ENCODE measurements at places on chromosomes 3 and 15.

- DNase-seq, result no peak
Measured at GRCh38 chr3:70501561-70501960, 189.1 kb upstream of the MDFIC2 start.

GRCh38 chr3:30688776-30689641 lies 82.6 kb downstream of the TGFBR2 start:
- DNase-seq, result no peak

DNA sequence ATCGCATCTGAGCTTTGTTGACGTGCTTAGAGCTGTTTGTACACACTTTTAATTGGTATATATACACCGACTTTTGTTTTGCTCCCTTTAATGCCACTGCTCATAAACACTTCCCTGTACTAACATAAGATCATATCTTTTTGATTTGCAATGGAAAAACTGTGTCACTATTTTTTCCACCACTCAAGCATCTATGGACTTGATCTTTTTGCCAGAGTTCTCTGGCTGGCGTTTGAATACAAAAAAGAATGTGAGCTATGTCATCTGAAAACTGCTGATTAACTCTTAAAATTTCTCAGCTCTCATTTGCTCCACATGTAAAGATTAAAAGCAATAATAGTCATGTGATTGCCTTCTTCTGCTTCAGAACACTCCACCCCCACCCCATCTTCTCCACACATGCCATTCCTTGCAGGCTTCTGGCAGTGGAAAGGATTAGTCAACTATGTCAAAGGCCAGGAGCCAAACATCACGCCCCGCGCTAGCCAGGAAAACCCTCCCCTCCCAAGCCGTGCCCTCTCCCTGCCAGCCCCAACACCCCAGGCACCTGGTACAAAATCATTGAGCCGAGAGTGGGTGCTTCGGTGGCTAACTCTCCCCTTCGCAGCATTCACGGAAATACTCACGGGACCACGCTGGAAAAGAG lies 123.4 kb upstream of the MEF2A start:
- DNase-seq, result peak; percentile 31

- DNase-seq, result no peak
Measured at GRCh38 chr3:149657321-149657925, 402 bp downstream of the WWTR1 start.

- DNase-seq, result peak; percentile 83
Measured at GRCh38 chr15:74378848-74379247, 11.4 kb upstream of the CYP11A1 start.

- no peak for DNase-seq
Measured at GRCh38 chr15:67201136-67201535, 53.3 kb downstream of the AAGAB start.

GRCh38 chr15:54564166-54564565 lies 585.9 kb downstream of the UNC13C start:
- no peak for DNase-seq

DNA sequence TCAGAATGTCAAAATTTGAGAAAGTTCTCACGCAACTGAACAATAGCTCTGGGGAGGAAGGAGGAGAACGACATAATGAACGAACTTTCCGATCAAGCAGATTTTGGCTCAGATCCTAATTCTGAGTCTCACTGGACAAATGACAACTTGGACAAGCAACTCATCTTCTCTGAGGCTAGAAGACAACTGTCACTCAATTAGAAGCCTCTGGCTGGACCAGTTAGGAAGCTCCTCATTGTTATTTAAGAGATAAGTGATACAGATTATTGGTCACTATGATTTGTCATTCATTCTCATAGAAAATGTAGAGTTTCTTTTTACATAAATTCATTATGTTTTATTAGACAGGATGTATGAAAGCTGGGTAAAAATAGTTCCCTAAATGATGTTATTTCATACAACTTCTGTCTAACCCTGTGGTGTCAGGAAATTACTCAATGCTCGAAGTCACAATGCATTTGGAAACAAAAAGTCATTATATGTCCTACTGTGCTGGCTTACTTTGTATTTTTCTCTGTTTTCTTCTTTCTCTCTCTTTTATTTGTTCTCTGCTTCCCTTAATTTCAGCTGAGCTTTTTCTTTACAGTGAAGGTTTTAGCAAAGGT lies 11.0 kb upstream of the C3orf49 start:
- no peak for DNase-seq

- no peak for DNase-seq
Measured at GRCh38 chr3:4398941-4399245, 68.2 kb downstream of the SUMF1 start.

DNA sequence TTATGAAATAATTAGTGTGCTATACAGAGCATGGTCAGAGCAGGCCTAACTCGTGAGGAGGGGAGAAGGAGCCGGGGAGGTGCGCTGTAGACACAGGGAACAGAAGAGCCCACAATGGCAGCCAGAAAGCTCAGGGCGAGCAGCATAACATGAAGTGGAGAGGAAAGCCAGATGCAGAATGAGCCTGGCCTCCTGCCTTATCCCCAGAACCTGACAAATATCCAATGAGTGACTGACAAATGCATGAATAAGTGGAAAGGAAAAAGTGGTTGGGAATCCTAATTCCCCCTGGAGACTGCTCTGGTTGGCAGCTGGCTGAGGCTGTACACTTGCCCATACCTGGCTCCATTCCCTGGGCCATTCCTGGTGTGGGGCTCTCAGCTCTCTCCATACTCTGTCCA lies 9.2 kb upstream of the MST1R start:
- DNase-seq, result no peak

- no peak for DNase-seq
Measured at GRCh38 chr3:149280671-149281349, 52.6 kb downstream of the TM4SF18 start.

- DNase-seq, result no peak
Measured at GRCh38 chr3:149442851-149443544, 31.5 kb upstream of the TM4SF4 start.

DNA sequence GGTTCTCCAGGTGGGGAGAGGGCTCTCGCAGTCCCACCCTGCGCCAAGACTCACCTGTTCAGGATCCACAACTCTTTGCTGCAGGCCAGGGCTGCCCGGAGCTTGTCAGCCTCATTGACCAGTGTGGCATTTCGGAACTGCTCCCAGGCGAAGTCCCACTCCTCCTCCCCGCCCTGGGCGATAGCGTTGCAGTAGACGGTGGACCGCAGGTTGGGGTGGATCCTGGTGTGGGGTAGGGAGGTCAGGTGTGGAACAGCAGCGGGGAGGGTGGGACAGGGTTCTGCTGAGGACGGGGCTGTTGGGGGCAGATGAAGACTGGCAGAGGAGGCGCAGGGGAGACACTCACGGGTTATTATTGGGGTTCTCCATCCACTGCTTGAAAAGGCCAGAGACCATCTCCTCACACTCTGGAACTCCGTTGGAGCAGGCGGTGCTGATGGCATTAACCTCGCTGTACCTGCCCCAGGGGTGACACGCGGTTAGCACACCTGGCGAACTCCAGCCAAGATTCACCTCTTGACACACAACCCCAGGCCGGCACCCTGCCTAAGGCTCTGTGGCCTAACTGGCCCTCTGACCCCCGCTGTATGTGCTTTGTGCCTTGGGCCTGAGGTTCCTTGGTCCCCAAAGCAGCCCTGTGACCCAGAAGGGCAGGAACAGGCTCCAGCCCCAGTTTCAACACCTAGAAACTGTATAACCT lies 16.1 kb downstream of the MESP2 start:
- DNase-seq, result no peak

GRCh38 chr3:41029356-41029755 lies 169.9 kb upstream of the CTNNB1 start:
- DNase-seq, result no peak

DNA sequence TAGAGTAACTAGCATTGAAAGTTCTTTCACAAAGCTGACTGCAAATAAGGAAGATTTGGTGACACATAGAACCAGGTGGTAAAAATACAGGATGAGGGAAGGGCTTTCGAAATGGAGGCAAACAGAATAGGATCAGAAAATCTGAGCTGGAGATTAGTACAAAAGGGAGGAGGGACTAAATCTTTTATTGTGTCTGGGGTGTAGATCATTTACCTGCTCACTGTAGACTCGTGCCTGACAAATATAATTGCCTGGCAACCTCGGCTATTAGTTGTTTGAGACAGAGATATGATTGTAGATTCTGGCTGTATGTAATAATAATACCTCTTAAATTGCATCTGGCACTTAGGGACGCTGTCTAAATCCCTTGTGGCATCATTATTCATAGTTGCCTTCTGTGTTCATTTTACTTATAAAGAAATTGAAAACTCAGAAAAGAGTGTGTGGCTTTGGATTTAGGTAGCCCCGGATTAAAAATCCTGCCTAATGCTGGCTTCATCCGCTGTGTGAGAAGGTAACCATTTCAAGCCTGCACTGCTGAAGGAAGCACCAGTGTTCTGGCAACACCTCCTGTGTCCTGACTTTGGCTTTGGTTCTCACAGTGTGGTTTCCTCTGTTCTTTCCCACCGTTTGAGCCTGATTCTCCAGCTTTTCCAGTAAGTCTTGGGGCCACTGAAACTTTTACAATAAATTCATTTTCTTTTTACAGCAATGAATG lies 25.0 kb upstream of the GPR160 start:
- DNase-seq, result no peak

GRCh38 chr3:161153480-161153879 lies 48.3 kb upstream of the B3GALNT1 start:
- no peak for DNase-seq

- DNase-seq, result no peak
Measured at GRCh38 chr15:36653851-36654250, 74.4 kb downstream of the CDIN1 start.

- no peak for DNase-seq
Measured at GRCh38 chr15:41794081-41794480, 19.8 kb downstream of the MAPKBP1 start.

DNA sequence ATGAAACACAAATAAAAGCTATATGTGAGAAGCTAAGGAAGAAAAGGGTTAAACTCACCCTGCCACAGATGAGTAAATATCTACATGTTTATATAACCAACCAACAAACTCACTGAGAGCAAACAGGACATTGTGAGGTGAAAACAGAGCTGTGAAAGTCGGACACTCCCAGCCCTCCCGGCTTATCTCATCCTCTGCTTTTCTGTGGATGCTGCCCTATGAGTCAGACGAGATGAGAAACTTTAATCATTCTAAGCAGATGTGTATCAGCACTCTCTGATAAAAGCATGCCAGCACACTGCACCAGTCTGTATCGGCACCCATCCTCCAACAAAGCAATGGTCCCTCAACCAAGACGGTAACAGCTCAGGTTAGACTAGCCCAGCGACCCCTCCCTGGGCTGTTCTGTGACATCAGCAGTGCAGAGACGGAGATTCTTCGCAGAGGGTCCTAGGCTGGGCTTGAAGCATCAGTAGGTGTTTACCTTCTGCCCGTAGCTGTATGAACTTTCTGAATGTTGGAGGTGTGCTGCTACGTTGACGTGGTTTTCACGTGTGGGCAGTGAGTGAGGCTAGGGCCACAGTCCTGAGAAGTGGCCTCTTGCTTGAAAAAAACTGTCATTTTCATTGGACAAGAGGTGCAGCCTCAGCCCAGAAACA lies 119.8 kb upstream of the ALDH1A3 start:
- no peak for DNase-seq

GRCh38 chr3:164155400-164155799 lies 922.9 kb downstream of the SI start:
- DNase-seq, result no peak

DNA sequence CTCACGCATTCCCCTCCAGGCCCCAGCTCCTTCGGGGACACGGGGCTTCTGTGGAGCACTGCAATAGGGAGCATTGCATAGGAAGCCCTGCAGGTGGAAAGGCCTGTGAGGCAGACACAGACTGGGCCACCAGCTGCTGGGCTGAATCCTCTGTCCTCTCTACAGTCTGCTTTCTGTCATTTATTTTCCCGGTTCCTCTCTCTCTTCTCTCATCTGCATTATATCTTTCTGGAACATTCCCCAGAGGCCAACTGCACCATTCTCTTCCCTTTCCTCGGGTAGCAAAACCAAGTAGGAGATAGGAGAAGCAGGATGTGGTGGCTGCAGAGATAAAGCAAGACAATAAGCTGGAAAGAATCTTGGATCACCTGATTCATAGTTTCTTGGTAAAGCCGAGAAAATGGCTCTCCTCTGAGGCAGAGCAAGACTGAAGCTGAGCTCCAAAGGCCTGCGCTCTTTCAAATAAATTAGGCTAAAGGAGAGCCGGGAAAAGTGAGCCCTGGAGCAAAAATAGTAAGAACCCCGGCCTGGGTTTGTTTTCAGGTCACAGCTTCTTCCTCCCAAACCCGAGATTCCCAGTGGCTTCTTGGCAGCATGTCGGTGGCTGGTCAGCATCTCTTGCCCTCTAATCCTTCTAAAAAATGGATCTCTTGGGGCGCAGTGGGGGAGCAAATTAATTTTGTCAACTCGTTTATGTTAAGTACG lies 5.3 kb downstream of the TM4SF4 start:
- no peak for DNase-seq

DNA sequence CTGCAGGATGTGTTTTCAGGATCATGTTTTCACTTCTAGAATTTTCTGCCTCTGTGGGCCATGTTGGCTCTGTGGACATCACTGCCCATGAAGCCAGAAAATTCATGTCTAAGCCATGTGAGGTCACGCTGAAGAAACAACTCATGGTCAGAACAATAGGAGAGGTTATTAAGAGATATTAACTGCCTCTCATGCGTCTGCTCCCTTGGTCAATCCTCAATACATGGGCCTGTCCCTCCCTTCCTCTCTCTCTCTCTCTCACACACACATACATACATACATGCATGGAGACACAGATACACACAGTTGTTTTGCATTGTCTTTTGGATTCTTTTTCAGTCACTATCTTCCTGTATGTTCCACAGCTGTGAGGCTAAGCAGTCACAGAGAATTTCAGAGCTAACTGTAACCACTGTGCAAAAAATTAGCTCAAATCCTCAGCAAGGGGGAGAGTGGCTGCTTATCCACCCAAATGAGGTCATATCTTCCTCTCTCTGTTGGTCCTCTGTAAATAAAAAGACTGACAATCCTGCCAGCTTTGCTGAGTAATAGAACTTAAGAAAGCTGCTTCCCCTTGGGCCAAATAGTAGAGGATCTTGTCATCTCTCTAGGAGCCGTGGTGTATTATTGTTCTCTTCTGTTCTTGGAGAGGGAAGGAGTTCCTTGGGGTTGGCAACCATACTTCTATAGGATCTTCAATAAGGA lies 45.6 kb downstream of the LRTM1 start:
- DNase-seq, result no peak

DNA sequence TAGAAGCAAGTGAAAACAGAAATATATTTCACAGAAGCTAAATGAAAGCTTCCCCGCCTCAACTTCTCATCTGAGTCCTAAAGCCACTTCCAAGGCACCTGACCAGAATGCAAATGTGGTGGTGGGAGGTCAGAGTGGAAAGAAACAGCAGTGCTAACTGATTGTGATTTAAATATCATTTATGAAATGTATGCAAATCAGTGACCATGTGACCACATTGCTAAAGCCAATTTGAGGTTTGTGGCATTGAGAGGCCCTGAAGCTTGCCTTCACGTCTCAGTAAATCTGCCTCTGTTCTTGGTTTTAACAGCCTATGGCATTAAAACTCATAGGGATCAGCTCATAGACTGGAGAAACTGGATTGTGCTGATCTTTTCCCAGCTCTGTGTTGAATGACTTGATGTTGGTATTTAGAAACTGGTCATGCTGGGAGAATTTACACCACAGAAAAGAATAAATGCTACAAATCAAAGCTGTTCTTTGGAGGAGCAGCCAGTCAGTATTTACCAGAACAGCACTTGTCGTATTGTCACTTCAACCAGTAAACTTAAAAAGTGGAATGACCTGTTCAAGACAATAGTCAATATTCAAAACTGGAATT lies 481.4 kb upstream of the ALCAM start:
- DNase-seq, result no peak

- DNase-seq, result no peak
Measured at GRCh38 chr3:128340904-128341555, 125.7 kb downstream of the DNAJB8 start.

GRCh38 chr3:130854208-130854864 lies 39.5 kb upstream of the ATP2C1 start:
- no peak for DNase-seq

GRCh38 chr3:138429665-138430064 lies 4.8 kb upstream of the ESYT3 start:
- no peak for DNase-seq
